ENCODE measurements at places on chromosomes 3 and 15.
A peak's percentile ranks its signal among the peaks of the same experiment; 100 is the strongest.

- DNase-seq = peak; percentile 26
These were observed 38.2 kb downstream of the TGFBR2 start for GRCh38 chr3:30644615-30645014.

GRCh38 chr3:9781978-9782603 is 10.2 kb downstream of the TADA3 start:
- no peak for DNase-seq

- no peak for DNase-seq
These were observed 6.0 kb downstream of the AMIGO3 start for GRCh38 chr3:49713336-49714105.

- DNase-seq = no peak
These were observed 27.7 kb downstream of the CLASP2 start for GRCh38 chr3:33690341-33690740.

DNA sequence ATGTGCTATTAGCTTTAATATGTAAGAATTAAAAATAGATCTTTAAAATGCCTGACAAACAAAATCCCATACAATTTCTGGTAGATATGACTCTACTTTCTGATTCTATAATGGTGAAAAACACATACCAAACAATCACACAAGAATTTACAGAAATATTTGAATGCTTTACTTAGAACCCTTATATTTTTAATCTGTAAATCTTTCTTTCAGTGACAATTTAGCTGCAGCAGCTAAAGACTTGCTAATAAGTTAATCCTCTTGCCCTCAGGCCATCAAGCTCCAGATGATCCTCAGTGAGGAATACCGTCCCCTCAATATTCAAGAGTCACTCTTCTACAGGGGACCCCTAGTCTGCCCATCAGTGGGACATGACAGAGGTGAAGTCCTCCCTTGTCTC is 55.6 kb downstream of the C3orf80 start:
- DNase-seq = no peak

- DNase-seq = no peak
These were observed 43.9 kb downstream of the PTPN23 start for GRCh38 chr3:47424434-47425382.

GRCh38 chr3:183824761-183825455 is 469 bp downstream of the MAP6D1 start:
- DNase-seq = no peak

- no peak for DNase-seq
These were observed 122.8 kb downstream of the GMNC start for GRCh38 chr3:190739641-190740185.

GRCh38 chr3:193980326-193980725 is 155.6 kb upstream of the HES1 start:
- no peak for DNase-seq

DNA sequence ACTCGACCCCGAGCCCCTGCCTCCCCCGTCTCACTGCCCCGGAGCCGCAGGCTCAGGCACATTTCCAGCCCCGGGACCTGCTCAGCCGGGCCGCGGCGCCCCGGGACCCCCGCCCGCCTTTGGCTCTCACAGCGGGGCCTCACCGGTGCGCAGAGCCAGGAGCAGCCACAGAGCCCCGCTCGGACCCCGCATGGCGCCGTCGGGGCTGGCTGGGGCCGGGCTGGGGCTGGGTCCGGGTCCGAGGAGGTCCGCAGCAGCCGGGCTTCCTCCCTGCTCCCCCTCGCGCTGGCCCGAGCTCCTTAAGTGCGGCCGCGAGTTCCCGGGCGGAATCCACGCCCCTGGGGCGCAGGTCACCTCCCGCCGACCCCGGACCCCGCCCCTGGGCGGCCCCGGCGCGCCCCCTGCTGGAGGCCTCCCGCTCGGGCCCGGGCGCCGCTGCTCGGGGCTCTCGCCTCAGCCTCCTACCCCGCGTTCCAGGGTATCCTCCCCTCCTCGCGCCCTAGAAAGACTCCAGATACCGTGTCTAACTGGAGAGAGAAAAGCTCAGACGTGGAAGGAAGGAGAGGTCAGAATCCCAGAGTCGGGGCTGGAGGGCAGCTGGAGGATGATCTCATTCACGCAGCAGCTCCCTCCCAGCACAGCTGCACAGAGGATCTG is at the start of gene MELTF:
Gene MELTF, minus strand, starts transcription at position 307 of the 657 bp plus-strand sequence. Its CDS starts 115 bp downstream, at position 192.
- peak; percentile 98 for DNase-seq

DNA sequence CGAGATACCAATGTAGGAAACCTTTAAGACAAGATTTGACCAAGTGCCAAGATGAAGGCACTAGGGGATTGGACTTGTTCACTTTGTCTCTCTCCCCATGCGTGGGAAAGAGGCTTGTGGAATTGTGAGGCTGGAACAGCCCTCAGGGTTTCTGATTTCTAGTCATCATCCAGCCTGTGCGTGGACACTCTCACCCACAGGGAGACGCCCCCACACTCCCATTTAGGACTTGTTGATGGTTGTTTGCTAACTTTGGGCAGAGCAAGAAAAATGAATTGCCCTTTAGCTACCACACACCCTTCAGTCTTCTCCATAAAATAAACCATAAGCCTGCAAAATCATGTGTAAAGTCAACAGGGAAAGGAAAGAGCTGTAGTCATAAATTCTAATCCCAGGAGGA is 18.4 kb downstream of the ACKR2 start:
- DNase-seq = no peak

DNA sequence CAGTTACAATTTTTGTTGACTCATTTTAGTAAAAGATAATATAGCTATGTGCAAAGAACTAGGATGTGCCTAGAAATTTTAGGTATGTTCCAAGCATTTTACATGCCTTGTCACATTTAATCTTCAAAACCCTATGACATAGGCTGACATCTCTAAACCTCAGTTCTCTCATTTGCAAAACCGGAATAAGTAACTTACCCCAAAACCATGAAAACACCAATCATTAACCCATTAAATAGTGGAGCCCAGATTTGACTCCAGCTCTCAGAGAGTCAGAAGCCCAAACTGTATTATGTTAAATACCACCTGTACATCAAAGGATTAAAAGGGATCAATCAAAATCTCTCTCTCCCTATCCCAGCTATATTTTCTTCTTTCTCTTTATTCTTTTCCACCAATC is 36.6 kb downstream of the GSK3B start:
- DNase-seq = no peak

DNA sequence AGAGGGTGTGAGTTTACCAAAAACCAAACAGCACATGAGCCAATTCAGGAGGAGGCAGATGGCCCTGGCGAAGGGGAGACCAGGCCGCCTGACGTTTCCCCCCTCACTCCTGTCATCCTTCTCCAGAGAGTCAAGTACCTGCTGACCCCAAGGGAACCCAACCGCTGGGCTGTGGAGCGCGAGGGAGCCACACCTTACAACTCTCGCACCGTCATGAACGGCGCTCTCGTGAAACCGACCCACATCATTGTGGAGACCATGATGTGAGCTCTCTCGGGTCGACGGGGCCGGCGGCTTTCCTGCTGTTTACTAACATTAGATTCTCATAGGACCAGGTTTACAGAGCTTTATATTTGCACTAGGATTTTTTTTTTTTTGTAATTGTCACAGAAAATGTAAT is 55.4 kb downstream of the GRIP2 start:
- no peak for DNase-seq

DNA sequence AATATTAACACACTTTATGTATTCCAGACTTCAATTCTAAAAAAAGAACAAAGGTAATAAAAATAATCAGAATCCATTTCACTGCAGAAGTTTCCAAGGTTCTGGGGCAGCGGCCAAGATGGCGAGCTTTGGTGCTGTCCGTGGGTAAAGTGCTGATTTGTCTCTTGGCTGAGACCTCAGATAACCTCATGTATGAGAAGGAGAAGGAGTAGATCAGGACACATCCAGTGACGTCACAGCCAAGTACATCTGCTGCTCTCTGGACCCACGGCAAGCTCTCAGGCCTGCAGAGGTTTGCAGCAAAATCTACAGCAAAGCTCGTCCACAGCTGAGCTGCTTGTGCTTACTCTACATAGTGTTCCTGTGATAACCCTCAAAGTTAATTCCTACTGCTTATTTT is 165.7 kb downstream of the MAGI1 start:
- no peak for DNase-seq

GRCh38 chr3:40068636-40069035 is 240.9 kb upstream of the EIF1B start:
- DNase-seq = no peak

DNA sequence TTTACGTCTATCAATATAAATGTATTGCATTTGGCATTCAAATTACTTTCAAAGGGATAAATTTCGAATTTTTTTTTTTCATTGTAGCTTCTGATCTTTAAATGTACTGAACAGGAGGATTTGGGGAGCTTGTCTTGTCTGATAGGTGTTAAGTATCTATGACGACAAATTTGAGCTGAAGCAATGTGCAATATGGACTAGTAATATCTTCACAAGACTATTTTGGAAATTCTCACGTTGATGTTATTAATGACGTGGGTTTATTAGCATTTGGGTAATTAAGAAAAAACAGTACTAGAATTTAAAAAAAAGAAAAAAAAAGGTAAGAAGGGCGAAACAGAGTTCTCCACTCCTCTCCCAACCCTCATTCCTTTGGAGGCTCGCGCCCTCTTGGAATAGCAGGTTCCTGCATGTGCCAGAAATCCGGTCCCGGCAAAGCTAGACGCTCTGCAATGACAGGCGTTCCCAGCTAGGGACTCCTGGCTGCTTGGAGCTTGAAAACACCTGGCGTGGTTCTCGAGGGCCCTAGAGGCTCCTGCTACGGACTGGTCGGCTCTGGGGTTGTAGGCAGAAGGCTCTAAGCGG is 648 bp upstream of the P2RY1 start:
- DNase-seq = no peak

GRCh38 chr15:92584105-92584504 is 71.5 kb downstream of the FAM174B start:
- DNase-seq = no peak

DNA sequence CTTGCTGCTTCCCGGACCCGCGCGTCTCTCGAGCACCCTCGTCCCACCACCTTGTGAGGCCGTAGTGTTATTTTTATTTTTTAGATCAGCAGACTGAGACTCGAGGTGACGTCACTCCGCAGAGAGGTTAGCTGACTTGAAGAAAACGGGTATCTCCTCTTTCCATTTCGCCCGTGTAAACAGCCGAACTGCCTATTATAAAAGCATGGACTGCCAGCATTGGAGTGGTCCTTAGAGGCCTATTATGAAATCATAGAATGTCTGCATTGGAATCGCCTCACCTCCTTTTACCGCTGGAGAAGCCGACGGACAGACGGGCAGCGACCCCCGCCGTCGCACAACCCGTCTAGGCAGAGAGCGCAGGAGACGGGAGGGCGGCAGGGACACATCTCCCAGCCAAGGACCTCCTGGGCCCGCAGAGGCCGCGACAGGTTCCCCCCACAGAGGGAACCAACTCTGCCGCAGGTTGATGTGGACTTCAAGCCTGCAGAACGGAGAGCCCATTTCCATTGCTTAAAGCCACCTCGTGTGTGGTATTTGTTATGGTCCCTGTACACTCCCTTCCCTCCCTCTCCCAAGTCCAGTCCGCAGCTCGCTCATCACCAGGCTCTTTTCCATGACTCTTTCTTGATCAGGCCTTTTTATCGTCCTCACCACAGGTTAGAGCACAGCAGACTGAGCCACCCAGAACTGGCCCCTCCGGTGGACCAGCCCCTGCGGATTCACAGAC is 540 bp upstream of the PPP1R2 start:
- DNase-seq = no peak

DNA sequence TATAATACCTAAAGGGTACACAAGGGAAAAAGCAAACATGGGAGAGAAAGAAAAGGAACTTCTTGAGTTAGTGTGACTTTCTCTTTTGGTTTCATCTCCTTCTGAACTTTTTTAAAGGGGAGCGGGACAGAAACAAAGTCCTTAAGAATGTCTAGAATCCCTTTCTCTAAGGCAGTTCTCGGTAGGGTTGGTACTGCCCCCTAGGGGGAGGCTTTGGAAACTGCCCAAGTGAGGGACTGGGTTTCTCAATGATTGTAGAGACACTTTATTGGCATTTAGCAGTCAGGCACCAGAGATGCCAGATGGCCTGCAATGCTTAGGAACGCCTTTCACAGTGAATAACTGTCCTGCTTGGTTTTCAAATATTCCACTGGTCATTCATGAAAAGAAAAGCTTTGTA is 172.7 kb downstream of the WDR72 start:
- DNase-seq = peak; percentile 1

DNA sequence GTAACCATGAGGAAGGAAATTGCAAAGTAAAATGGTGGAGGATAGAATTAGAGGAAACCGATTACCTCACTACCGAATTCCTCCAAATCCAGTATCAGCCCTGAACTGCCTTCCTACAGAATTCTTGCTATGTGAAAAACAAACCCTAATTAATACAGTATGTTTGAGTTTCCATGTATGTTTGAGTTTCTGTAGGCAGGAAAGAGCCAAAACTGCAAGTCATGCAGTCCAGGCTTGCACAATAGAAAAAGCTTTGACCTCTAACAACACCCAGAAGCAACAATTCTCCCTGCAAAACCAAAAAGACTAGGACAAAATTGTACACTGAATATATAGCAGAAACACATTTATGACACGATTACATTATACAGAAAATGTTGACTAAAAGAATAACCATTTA is 614.8 kb downstream of the DIPK2A start:
- no peak for DNase-seq

DNA sequence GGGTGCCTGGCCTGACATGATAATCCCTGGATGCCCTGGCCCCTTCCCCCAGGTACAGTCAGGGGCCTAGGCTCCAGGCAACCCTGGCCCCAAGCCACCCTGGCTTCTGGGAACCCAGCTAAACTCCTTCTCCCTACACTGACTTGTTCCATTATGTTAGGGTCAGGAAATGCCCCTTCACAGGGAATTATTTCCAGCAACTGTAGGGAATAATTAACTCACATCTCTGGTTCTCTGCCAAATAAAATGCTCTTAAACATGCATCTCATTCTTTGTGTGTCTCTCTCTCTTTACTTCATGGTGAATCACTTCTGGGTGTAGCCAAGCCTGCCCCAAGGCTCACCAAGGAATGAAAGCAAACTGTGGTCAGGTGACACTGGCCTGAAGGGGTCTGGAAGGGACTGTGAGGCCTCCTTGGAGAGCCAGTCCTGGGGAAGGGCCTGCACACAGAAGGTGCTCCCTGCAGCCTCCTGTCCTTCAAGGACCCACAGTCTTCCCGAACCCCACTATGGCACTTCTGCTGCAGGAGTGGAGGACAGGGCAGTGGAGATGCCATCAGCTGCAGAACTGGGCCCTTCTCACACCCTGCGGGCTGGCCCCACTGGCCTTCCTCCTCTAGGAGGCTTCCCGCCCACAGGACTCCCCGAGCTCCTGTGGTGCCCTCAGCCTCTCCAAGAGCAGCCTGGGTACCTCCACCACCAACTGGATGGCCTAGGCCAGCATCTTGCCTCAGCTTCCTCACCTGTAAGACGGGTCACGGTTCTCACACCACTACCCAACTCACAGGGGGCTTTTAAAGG is 17.6 kb downstream of the TKT start:
- no peak for DNase-seq
